Amniotic epithelial cell (primary cell): ENCODE measurements at places on chromosomes 2 and 18.

GRCh38 chr2:70371753-70372152 is 69.9 kb upstream of the FAM136A start:
- peak; percentile 62 for DNase-seq

DNA sequence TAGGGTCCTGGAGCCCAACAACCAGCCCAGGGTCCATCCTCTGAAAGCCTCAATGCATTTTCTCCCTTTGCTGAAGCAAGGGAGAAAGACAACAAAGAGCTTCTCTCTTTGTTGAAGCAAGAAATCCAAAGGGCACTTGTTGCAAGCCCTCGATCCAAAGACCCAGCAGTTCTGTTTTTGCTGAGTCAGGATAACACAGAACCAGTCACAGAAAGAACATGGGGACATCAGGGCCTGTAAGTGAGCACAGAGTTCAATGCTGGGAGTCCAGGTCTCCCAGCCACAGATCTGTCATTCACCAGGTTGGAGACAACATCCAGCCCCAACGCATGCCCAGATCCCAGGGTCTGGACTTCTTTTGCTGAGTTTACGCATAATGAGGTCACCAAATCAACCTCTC is 315.8 kb upstream of the KLHL29 start:
- no peak for DNase-seq

- no peak for DNase-seq
Measured at GRCh38 chr2:43285987-43286386, 59.6 kb upstream of the ZFP36L2 start.

DNA sequence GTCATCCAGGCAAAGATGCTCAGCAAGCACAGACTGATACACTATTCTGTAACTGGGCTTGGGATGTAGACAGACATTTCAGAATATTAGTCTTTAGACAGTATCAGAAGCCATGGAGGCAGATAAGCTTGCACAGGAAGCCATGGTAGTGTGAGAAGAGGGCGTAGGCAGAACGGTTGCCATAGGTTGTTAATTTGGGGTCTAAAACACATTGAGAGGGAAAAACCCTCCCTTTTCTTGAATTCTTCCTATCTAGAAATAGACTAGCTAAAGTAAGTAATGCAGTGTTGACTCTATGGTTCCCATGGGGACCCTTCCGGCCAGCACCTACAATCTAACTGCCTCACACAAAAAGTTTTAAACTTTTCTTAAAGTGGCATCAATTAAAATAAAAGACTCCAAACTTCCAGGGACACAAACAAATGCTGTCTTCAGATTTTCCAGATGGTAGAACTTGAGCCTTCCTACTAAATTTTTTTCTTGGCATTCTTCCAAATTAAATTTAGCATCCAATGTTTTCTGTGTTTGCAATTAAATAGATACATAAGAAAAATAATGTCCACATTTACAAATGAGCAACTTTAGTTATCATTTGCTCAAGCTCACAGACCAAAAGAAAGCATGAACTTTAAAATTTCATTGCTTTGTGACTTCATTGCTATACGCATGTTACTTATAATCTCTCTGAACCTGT is 1.9 kb downstream of the PRKRA start:
- DNase-seq = no peak

GRCh38 chr18:75264926-75265597 is 54.5 kb downstream of the TSHZ1 start:
- DNase-seq = no peak

DNA sequence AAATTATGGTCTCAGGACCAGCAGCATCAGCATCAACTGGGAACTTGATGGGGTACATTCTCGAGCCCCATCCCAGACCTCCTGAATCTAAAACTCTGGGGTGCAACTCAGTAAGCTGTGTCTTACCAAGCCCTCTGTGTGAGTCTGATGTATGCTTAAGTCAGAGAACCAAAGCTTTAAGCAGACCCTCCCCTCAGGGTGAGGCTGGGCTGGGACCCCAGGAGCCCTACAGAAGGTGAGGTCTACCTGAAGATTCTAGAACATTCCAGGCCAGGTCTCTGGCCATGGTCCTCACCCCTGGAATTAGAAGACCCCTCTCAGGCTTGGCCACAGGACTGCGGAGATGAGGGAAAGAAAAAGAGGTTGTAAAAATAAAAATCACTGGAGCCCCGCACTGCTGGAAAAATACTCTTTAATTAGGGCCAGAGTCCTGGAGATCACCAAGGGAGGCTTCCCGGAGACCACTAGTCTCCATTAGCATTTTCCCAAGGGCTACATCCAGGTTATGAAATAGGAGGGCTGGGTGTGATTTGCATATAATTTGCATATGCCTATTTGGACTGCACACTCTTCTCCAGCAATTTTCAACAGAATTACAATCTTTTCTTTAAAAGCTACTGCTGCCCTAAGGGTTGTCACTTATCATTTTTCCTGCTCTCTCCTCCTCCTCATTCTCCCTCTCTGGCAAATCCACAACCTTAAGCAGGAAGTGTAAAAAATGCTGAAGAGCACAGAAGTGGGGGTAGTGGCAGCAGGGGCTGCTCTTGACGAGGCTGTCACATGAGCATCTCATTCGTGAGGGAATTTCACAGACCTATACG is 100.2 kb downstream of the ZBTB7C start:
- DNase-seq = no peak

- no peak for DNase-seq
Measured at GRCh38 chr2:192749611-192750200, 555.0 kb upstream of the TMEFF2 start.

- DNase-seq = no peak
Measured at GRCh38 chr18:64245126-64245861, 96.4 kb upstream of the LINC00305 start.

GRCh38 chr2:120546865-120547390 is 188.7 kb upstream of the GLI2 start:
- DNase-seq = no peak

- no peak for DNase-seq
Measured at GRCh38 chr2:167345559-167345958, 457.3 kb downstream of the XIRP2 start.

DNA sequence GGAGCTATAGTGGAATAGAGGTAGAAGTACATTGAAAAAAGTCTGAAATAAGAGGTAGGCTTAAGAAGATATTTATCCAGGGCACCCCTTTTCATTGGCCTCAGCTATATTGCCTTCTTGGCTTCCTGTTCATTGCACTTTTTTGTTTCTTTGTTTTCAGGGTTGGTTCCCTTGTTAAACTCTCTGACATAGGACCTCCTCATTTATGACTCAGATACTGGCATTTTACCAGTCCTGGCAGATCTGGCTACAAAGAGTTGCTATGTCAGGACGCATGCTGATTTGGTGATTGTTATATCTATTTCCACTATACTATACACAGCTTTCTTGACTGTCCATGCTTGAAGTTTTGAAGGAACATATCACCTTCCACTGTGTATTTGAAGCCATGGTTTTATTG is 60.0 kb downstream of the GCA start:
- DNase-seq = peak; percentile 18

- DNase-seq = peak; percentile 67
Measured at GRCh38 chr2:54459037-54459441, 2.9 kb downstream of the SPTBN1 start.

DNA sequence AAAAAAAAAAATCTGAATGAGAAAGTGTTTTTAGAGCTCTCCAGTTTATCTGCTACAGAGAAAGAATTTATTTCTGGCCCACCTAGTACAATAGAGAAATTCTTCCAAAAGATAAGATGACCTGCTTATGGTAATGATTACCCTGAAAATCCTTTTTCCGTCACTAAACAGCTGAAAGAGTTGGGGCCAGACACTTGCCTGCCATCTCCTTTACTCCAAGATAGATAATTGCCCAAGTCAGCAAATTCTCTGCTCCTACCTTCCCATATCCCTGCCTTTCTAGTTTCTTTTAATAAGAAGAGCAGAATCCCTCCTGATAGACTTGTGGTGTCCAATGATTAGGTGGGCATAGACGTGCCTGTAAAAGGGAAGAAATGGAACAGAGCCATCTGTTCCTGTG is 28.1 kb downstream of the EIF4E2 start:
- DNase-seq = no peak

DNA sequence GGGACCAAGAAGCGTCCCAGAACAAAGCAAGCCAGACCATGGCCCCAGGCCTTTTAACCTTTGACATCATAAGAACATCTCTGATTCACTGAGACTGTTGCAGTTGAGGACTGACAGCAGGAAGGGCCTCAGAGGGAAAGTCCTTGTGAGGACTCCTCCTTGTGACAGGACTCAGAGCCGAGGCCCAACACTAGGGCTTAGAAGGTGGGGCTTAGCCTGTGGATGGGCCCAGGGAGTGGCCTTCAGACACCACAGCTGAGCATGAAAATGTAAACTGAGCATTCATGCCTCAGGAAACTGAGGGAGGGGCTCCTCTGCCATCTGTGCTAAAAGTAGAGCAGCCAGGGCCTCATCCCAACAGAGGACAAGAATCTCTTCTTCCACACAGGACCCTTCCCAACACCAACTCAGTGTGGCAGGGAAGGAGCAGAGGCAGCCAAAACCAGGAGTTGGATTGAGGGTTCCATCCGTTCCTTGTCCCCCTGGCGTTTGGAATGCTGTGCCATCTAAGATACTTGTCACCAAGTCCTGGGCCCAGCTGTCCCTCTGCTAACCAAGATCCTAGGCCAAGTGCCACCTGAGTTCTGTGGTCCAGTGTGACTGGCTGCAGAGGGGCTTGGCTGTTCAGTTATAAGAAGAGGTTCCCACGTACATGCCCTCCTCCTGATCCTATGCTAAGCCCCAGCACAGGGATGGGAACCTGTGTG is 37.5 kb upstream of the CAB39 start:
- DNase-seq = no peak

GRCh38 chr2:48165070-48165753 is 258.9 kb upstream of the FBXO11 start:
- no peak for DNase-seq

- DNase-seq = peak; percentile 66
Measured at GRCh38 chr2:182301093-182301492, 125.7 kb downstream of the PDE1A start.
